ENCODE measurements at places on chromosomes 3 and 15.

DNA sequence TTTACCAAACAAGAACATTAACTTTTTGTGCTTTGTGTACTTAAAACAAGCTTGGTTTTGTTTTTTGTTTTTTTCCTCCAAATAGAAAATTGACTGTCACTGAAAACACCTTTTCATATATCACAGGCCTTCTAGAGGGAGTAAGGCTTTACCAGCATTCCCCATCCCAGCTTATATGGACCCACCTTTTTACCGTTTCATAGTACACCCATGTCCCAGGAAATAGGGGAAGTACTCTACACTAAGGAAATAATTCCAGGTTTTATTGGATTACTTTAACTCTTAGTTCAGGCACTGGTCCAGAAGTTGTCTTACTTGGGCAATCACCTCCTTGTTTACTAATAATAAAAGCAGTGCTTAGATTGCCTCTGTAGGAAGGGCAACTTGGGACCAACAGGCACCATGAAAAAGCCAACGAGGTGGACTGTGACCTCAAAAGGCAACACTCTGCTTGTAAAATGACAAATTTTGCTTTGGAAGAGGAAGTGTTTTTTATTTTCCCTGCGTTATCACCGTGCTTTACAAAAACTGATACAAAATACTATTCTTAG is 26.2 kb downstream of the HMG20A start:
- peak; percentile 82 for DNase-seq

- DNase-seq = no peak
These were observed 396.1 kb downstream of the TUSC7 start for GRCh38 chr3:117105686-117106085.

GRCh38 chr15:98311566-98312188 is 336.7 kb upstream of the IGF1R start:
- DNase-seq = peak; percentile 78

DNA sequence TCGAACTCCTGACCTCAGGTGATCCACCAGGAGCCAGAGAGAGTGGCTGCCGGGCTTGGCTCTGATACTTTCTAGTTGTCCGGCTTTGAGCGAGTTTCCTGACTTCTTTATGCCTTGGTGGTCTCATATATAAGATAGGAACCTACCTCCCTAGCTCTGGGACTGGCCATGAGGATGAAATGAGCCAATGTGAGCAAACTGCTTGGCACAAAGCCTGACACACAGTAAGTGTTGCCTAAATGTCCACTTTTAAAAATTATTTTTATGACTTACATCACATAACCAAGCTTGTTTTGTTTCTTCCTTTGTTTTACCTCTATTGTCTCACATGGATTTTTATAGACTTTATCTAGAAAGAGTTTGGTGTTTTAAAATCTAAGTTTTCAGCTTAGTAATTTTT is 42.1 kb upstream of the CCDC174 start:
- DNase-seq = no peak

- peak; percentile 21 for DNase-seq
These were observed 1.5 kb downstream of the SMAD6 start for GRCh38 chr15:66703540-66703941.

DNA sequence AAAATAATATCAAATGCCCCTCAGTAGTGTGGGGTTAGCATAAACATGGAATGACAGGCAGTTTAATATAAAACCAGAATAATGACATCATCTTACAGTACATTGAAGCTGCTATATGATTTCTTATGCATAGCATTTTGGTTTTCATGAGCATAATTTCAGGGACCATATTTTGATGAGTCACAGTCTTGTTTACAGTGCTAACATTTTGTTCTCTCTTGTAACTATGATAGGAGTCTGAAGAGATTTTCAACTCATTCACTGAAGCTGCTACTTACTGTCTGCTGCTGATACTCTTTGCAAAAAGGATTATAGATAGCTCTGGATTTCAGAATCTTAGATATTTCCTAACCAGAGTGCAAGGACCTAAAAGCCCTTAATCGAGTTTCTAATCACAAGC is 92.6 kb upstream of the CCDC54 start:
- DNase-seq = no peak

GRCh38 chr15:73684581-73685455 is 635 bp downstream of the CD276 start:
- peak; percentile 14 for DNase-seq

DNA sequence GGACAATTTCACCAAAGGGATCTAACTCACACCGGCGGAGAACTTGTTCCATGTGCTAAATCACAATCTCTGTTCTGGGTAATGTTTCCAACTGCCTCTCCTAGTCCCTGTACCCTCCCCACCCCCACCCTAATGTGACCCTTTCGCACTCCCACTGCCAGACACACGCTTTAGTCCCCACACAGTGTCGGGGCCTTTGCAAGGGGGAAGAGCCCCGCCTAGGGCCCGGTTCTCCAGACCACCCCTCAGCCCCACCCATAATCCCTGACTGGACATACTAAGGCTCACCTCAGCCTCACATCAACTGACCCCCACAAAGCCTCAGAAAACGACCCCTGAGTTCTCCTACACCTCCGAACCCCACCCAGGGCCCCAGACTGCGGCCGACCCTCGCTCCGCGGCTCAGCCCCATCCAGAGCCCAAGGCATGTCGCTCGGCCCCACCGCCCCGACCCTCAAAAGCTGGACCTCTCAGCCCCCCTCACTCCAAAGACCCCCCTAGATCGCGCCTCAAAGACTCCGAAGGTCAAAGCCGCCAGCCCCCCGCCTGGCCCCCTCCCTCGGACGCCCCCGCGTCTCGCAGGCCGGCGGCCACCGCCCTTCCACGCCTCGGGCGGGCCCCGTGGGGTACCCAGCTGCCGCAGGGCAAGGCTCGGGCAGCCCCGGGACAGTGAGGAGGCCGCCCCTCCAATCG is 72.0 kb upstream of the MAP4 start:
- no peak for DNase-seq

DNA sequence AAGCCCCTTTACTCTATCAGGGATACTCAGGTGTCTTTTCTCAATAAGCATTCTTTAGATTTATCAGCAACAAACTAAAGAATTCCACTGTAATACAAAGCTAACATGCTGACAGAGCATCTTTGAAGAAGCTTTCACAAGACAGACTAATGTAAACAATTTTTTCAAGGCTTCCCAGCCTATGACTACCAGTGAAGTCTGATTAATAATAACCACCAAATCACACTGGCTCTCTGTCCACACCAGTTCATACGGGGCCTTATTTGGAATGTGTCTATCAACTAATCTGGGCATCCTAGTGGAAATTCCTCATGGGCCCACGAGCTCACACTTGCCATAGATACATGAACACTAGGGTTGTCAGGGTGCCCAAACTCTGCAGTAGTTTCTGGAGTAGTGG is 84.5 kb downstream of the EFL1 start:
- DNase-seq = no peak

- no peak for DNase-seq
These were observed 919 bp downstream of the IDH2 start for GRCh38 chr15:90101130-90101968.

- peak; percentile 45 for DNase-seq
These were observed 17.6 kb upstream of the CCDC174 start for GRCh38 chr3:14633819-14634424.

DNA sequence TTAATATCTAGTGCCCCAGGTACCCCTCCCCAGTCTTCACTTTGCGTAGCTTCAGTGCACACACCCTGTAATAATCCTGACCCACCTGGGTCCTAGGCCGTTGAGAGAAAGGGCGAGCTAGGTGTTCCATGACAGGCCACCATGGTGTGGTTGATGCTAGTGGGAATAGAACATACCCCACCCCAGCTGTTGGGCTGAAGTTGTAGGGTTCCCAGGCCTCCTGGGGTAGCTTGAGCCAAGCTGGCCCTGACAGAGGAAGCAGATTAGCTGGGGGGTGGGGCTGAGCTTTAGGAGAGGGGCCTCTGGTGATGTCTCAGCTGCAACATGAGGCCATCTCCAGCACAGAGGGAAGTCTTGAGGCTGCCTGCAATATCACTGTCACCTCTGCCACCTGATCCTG is 40.5 kb downstream of the RAB11A start:
- no peak for DNase-seq

DNA sequence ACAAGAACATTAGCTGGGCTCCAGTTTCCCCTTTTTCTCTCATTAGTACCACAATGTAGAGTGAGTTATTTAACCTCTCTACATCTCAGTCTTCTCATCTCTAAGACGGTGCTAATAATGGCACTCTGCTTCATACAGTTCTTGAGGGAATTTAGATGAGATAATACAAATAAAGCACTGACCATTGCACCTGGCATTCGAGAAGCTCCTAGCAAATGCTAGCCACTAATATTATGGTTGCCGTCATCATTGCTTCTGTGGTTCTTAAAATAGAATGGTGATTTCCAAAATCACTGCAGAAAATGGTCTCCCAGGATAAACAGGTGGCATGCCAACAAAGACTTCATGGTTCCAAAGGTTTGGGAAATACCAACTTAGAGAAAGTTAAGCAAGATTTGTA is 213.0 kb downstream of the RORA start:
- no peak for DNase-seq

DNA sequence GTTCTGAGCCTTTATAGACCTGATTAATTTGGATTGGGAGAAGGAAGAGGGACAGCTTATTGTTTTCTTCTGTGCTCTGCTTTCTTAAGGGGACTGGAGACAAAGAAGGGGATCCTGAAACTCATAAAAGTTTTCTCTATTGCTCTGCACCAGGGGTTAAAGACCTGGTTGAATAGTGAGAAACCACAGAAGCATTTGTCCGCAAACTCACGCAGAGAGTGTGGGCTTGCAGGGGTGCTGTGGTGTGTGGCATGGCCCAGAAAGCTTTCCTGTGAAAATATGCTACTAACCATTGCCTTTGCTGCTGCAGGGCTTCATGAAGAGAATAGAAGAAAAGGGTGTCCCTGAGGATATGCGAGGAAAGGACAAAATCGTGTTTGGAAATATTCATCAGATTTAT is 73.1 kb upstream of the UMPS start:
- DNase-seq = no peak

DNA sequence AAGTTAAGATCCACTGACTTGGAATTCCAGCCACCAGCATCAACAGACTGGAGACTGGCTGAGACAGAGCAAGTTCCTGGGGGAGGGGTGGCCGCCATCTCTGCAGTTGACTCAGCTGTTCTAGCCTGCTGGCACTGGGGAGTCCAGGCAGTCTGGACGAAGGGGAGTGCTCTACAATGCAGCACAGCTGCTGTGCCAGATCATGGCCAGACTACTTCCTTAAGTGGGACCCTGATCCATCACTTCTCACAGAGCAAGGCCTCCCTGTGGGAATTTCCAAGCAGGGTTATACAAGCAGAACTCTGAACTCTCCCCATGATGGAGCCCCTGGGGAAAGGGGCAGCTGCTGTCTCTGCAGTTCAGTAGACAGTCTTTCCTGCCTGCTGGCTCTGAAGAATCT is 35.2 kb downstream of the PYGO1 start:
- DNase-seq = no peak

DNA sequence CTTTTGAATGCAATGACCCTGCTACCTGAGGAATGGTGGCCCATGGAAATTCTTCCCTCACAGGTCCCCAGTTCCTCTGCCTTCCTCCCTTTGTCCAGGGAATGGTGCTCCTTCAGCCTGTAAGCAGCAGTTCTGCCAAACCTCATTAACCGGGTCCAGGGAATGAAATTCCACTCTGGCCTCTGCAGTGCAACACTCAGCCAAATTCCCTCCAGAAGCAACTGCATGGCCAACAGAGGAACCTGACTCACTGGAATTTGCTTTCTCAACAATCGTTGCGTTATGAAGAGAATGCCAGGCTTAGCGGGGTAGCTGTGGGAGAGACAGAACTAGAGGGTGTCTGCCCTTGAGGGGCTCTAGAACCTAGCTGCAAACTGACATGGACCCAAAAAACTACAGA is 449.4 kb upstream of the PROK2 start:
- no peak for DNase-seq

DNA sequence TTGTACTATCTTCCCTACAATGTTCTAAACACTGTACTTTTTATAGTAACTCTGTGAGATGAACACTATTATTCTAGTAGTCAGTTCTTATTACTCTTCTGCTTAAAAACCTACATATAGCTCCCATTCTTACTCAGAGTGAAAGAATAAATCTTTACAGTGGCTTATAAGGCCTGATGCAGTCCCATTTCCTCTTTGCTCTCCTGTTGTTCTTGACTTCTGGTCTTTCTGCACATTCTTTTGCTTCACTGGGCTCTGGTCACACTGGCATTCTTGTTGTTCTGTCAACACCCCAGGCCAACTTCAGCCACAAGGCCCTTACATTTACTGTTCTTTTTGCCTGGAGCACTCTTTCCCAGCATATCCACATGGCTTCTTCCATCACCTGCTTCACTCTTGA is 58.2 kb upstream of the TP63 start:
- DNase-seq = no peak

DNA sequence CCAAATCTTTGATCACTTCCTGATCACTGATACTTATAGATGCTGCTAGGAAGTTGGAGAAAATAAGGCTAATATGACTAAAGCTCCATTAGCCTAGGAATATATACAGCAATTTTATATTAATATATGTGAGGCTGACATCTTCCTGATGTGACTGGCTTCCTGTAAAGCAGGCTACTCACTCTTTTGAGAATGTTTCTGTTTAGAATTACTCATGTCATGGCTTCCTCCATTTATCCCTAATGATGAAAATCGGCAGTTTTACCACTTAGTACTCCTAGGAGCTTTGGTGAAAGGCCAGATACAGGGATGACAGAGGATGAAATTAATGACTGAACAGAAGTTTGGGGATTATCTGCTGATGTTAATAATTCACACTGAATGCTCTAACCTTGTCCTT is 3.9 kb upstream of the MAP1A start:
- no peak for DNase-seq

- DNase-seq = peak; percentile 72
These were observed 17.9 kb downstream of the IL12A start for GRCh38 chr3:160006282-160007163.

DNA sequence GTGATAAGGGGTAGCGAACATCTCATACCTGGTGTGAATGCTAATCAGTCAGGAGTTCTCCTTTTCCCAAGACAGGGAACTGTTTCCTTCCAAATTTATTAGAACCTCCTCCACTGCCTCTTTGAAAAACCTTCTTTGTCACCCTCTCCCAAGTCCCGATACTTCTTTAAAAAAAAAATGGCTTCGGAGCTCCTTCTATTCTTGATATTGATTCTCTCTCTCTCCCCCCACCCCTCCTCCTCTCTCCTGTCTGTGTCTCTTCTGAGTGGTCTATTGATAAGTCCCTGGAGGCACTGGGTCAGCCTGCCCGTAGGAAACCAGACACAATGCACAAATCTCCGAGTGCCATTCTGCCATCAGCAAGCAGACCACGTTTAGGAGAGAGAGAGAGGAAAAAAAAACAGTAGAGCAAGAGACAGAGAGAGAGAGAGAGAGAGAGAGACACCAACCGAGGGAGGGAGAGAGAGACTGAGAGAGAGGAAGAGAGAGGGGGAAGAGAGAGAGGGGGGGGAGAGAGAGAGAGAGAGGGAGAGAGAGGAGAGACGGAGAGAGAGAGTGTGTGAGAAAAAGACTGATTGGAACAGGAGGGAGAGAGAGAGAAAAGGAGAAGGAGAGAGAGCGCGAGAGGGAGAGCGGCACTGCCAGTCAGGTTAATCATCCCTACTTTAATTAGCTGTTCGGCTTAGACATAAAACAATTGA is 160.9 kb downstream of the TIGIT start:
- DNase-seq = no peak

Data from LoVo (cell line).